Fibroblast of skin of back (primary cell): ENCODE measurements at places on chromosomes 13 and 19.

DNA sequence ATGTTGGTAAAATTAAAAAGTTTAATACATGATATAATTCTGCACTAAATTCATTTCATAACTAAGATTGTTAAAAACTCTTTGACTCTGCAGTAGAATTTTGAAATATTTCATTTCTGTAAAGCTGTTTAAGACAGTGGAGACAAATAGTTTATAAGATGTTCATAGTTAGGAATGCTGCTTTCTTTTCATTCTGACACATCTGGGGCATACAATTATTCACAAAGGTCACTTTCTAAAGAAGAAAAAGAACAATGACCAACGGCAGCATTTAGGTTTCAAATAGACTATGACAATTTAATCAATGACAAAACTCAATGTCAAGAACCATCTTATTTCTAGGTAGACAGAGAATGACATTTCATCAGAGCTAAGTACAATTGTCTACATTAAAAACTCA, 1422.1 kb downstream of the PCDH9 start:
- DNase-seq = peak; percentile 85

GRCh38 chr13:72295153-72295552, 428.1 kb upstream of the DACH1 start:
- DNase-seq = no peak

GRCh38 chr13:95862408-95862807, 185.5 kb downstream of the DNAJC3 start:
- no peak for DNase-seq

- DNase-seq = no peak
Measured at GRCh38 chr13:30373727-30374126, 48.6 kb upstream of the UBE2L5 start.

- DNase-seq = no peak
Measured at GRCh38 chr19:12665281-12665573, 1.3 kb downstream of the MAN2B1 start.

GRCh38 chr13:43698009-43698408, 88.8 kb downstream of the ENOX1 start:
- no peak for DNase-seq

- DNase-seq = peak; percentile 23
Measured at GRCh38 chr13:20159646-20160305, 1.1 kb downstream of the GJA3 start.

DNA sequence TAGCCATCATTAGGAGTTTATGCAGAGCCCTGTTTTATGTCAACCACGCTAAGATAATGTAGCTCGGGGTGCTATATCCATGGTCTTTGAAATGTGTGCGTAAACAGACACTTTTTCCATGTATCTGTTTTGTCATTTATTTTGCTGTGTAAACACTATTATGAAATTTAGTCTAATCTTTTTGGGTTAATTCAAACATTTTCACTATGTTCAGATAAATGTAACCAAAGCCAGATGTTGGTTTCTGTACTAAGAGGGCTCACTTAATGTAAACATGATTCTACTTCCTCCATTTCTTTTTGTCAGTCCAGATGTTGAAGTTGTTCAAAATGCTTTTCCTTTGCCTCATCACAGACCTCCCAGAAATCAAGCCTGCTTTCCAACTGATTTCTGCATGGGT, 499.5 kb upstream of the GPC6 start:
- no peak for DNase-seq

DNA sequence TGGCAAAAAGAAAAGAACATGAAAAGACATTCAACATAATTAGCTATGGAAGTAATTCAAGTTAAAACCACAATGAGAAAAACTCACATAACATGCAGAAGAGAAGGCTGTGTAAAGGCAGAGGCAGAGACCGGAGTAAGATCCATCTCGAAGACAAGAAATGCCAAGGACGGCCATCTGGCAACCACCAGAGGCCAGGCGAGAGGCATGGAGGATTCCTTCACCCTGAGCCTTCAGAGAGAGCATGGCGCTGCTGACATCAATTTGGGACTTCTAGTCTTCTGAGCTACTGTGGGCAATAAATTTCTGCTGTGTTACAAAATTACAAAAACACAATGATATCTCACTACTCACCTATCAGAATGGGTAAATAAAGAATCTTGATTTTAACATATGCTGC, 381.0 kb downstream of the TSHZ3 start:
- peak; percentile 5 for DNase-seq

- DNase-seq = peak; percentile 58
Measured at GRCh38 chr19:14248578-14249011, 42.6 kb upstream of the ADGRL1 start.

DNA sequence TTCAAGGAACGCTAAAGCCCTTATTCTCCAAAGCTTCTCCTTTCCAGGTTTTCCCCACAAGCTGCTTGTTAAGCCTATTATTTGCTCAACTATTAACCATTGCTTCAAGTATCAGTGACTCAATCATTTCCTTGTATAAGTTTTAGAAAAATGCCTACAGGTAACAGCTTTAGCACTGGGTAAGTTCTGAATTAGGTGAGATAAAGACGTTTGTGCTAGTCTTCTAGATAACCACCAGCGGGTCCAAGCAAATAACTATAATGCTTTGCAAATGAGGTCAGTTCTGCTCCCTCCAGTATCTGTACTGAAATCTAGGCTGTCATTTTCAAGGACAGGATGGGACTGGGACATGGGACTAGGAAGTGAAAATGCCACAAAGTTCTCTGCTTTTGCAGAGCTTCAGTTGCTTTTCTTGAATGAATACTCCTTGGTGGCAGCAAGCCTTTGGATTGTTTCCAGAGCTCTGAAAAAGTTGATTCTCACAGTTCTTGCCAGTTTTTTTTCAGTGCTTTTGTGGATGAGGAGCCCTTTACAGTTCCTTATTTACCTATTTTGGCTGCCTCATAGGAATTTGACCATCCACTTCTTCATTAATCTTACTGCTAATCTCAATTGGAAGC, 1487.7 kb downstream of the EFNB2 start:
- DNase-seq = no peak

DNA sequence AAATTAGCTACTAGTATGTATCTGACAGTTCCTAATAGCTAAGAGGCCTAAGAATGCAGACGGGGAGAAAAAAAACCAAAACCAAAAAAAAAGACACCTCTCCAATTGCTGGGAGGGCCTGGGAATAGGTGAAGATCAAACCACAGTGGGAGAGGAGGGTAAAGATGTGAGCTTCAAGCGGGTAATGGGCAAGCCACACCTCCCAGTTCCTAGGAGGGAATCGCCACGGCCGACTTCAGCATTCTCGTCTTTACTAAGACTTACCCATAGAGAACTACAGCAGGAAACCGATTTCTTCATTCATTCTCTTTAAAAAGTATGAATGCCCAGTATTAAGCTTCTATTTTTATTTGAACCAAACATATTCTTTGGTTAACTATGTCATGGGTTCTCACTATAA, 5.6 kb upstream of the EEF1AKMT1 start:
- no peak for DNase-seq

DNA sequence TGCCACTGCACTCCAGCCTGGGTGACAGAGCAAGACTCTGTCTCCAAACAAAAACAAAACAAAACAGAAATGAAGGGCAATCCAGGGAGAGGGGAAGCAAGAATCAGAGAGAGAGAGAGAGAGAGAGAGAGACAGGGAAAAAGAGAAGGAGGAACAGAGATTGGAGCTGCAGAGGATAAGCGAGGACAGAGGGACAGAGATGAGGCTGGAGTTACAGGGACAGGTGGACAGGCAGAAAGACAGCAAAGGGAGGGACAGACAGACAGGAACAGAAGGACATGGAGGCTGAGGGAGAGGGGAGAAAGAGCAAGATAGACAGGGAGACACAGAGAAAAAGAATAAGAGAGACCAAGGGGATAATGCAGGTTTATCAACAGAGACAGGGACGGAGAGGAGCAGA, 1.3 kb upstream of the CRX start:
- no peak for DNase-seq

DNA sequence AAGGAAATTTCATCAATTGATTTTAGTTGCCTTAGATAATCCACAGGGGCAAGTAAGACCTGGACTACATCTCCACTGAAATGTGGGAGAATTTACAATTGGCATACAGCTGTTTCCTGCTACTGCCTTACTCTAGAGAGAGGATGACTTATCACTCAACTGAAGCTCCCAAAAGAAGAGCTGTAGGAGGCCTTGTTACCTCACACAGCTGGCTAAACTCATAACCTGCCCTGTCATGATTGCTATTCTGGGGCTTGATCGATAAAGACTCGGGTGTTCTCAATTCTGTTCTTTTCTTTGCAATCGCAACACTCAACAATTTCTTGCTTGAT, 1396.4 kb downstream of the EFNB2 start:
- DNase-seq = no peak

- no peak for DNase-seq
Measured at GRCh38 chr13:95874286-95874685, 178.9 kb downstream of the UGGT2 start.

GRCh38 chr13:40597735-40598365, 68.6 kb downstream of the FOXO1 start:
- no peak for DNase-seq

DNA sequence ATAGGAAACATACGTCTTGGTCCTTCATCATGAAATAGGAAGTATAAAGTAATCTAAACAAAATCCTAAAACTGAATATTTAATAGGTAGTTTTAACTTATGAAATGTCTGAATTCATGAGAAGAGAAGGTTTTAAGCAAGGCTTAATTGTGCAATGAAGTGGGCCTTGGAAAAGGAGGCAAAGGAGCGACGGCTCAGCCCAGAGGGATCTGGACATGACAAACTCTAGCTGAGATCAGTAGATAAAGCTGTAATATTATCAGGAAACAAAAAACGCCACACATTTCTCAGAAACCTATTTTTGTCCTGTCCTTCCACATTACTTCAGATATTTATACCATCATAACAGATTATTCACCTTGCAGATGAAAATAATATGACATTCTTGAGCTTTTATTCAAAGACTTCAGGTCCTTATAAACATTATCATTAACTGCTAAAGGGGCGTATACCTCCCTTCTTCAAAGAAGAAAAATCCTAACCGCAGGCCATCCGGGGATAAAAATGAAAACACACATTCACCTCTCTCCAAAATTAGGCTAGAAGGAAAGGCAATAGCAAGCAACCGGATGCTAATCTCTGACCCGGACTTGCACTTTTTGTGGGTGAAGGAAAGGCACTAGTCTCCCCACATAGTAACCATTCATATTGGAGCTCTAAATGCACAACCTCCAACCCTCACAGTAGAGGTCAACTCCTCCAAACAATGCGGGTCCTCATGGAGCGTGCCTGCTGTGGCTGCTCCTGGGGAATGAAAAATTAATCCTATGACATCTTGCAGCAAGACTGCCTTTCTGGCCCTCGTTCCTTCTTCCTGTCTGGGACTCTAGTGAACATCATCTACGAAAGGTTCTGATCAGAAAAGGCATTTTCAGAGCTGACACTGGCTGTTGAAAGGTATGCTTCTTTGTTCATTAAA, 108.8 kb downstream of the TBC1D4 start:
- no peak for DNase-seq

DNA sequence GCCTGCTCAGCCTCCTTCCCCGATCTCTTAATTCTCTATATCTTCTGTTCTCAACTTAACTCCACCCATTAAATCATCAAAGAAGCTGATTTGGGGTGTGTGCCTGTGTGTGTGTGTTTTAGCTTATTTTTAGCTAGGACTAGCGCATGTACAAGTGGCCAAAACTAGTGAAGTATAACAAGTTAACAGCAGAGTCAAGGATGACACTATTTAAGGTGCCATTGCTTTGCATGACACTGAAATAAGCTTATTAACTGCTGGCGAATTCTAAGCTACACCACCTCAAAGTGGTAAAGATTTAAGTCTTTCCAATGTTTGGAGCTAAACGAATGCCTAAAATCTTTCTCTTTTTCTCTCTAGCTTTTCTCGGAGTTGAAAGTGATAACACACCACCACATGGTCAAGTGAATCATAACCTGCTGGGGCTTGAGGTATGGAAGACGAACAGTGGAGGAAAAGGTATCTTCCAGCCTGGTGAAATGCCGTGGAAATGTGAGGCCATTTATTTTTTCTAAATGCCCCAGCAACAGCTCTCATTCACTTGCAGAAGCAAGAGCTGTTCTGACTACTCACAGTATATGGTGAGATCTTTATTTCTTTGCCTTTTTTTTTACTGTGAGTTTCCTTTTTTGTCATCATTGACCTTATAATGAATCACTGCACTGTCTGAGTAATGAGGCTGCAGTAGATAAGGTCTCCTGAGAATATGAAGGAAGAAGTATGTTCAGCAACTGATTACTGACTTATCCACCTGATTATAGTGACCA, 570.3 kb downstream of the PCDH9 start:
- DNase-seq = peak; percentile 71

DNA sequence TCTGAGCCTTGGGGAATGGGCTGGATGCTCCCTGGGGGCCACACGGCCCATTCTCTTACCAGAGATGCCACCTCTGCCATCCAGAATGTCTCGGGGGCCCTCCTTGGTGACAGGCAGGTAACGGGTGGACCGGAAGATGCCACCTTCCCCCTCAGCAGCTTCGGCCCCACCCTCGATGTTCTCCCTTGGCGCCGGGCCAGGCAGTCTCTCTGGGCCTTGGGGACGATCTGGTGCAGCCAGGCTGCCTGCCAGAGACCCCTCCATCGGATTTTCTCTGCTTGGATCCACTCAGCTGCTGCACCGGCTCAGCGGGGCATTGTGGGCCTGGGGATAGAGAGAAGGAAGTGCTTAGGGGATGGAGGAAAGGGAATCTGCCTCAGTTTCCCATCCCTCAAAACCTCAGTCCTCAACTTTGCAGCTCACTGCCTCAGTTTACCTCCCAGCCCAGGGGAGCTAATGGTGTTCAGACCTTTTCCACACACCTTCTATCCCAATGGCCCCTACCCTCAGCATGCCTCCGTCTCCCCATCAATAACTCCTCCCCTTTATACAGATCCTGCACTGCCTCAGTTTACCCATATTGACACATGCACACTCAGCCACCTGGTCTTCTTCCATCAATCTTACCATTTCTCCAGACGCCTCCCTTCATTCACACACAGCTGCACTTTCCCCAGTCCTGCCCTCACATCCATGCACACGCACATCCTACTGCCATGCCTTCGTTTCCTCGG, 1.5 kb downstream of the WIZ start:
- DNase-seq = no peak

- no peak for DNase-seq
Measured at GRCh38 chr13:61414686-61415057, 977 bp downstream of the PCDH20 start.

DNA sequence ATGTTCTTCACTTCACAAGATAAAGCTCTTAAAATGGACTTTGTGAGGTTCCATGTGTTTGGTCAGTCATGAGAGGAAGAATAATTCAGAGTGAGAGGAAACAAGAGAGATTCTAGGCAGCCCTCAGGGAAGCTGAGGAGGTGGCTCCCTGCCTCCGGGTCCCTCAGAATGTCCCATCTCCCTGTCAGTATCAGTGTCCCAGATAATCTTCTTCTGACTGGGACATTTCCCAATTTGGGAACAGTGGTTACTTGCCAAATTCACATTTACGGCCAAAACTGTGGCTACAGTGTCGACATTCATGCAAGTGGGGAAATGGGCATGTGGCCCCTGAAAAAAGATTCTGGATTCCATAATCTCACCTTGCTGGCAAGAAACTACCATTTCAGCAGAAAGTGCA, 9.0 kb downstream of the ZNF417 start:
- DNase-seq = no peak

DNA sequence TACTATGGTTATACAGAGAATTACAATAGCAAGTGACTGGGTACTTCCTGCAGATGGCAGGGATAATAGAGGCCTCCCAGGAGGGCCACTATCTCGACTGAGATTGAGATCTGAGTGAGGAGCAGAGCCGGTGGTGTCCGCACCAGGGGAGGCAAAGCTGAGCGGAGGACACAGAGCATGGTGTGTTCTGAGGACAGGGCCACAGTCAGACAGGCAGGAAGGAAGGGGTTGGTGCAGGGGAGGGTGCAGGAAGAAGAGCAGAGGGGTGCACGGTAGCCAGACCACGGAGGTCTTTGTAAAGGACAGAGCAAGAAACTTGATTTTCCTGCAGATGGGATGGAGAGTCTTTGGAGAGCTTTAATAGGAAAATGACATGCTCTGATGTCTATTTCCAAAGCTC, 152.4 kb downstream of the SHISA2 start:
- no peak for DNase-seq
